T-helper 2 cell treated with Interferon-gamma antibody and Interleukin-4, amounts not matched to agents 5 μg/mL and 100 μg/mL, for 36 hours (primary cell): ENCODE measurements at places on chromosomes 6 and 20.

DNA sequence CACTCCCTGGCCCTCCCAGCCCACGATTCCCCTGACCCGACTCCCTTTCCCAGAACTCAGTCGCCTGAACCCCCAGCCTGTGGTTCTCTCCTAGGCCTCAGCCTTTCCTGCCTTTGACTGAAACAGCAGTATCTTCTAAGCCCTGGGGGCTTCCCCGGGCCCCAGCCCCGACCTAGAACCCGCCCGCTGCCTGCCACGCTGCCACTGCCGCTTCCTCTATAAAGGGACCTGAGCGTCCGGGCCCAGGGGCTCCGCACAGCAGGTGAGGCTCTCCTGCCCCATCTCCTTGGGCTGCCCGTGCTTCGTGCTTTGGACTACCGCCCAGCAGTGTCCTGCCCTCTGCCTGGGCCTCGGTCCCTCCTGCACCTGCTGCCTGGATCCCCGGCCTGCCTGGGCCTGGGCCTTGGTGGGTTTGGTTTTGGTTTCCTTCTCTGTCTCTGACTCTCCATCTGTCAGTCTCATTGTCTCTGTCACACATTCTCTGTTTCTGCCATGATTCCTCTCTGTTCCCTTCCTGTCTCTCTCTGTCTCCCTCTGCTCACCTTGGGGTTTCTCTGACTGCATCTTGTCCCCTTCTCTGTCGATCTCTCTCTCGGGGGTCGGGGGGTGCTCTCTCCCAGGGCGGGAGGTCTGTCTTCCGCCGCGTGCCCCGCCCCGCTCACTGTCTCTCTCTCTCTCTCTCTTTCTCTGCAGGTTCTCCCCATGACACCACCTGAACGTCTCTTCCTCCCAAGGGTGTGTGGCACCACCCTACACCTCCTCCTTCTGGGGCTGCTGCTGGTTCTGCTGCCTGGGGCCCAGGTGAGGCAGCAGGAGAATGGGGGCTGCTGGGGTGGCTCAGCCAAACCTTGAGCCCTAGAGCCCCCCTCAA is at the start of gene LTA:
Gene LTA, plus strand, starts transcription at position 249 of the 871 bp plus-strand sequence. Its CDS starts 454 bp downstream, at position 703.
- peak; percentile 79 for DNase-seq

- DNase-seq = peak; percentile 88
These were observed 3.1 kb downstream of the PLAGL2 start for GRCh38 chr20:32204205-32205109.

GRCh38 chr20:2750491-2751251 is 49.8 kb downstream of the CPXM1 start:
- no peak for DNase-seq

DNA sequence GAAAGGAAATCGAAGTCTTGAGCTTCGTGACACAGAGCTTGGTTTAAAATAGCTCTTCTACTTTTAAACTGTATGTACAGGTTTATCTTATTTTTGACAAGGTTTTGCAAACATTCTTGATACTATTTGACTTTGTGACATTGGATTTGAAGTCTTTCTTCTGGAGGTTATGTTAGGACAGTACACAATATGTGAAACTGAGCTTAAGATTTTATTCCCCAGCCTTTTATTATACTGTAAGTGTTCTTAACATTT is 95.2 kb upstream of the BTBD3 start:
- DNase-seq = no peak

DNA sequence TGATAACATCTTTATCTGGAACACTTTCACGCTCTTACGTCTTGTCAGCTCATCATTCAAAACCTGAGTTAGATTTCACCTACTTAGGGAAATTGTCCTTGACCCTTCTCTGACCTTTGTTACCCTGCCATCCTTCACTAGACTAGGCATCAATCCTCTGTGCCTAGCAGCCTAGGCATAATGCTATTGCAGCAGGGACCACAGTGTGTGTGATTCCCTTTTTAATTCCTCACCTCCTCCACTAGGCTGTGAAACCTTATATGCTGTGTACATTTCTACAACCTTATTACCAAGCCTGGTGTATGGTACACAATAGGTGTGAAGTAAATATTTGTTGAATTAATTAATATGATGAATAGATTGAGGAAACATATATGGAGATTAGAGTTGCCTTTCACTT is 66.7 kb upstream of the DEFB112 start:
- no peak for DNase-seq

- DNase-seq = no peak
These were observed 86.5 kb downstream of the ATRN start for GRCh38 chr20:3557237-3557785.

DNA sequence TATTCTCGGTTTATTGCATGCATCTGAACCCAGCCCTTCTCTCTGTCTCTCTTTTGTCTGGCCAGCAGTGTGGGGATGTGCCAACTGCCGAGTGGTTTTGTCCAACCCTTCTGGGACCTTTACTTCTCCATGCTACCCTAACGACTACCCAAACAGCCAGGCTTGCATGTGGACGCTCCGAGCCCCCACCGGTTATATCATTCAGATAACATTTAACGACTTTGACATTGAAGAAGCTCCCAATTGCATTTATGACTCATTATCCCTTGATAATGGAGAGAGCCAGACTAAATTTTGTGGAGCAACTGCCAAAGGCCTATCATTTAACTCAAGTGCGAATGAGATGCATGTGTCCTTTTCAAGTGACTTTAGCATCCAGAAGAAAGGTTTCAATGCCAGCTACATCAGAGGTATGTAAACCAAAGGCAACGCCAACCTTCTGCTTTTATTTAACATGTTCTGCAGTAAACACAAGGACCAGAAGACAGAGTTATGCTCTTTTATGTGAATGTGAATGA is 65.8 kb downstream of the ADGRG6 start:
- no peak for DNase-seq

DNA sequence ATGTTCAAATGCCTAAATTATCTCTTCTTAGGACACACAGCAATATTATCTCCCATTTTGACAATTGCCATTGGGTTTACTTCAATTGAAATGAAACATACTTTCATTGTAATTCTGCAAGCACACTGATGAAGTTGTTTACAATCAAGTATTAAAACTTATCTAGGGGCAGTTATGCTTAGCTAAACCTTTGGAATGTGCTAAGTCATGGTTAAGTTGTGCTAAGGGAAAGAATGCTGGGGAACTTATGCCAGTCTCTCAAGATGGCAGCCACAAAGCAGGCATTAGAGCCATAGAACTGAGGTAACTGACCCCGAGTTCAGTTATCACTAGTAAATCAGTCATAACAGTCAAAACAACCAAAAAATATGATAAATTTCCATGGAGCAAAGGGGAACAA is 59.1 kb upstream of the NT5E start:
- no peak for DNase-seq

- DNase-seq = no peak
These were observed 218.5 kb downstream of the LY86 start for GRCh38 chr6:6806844-6807518.

DNA sequence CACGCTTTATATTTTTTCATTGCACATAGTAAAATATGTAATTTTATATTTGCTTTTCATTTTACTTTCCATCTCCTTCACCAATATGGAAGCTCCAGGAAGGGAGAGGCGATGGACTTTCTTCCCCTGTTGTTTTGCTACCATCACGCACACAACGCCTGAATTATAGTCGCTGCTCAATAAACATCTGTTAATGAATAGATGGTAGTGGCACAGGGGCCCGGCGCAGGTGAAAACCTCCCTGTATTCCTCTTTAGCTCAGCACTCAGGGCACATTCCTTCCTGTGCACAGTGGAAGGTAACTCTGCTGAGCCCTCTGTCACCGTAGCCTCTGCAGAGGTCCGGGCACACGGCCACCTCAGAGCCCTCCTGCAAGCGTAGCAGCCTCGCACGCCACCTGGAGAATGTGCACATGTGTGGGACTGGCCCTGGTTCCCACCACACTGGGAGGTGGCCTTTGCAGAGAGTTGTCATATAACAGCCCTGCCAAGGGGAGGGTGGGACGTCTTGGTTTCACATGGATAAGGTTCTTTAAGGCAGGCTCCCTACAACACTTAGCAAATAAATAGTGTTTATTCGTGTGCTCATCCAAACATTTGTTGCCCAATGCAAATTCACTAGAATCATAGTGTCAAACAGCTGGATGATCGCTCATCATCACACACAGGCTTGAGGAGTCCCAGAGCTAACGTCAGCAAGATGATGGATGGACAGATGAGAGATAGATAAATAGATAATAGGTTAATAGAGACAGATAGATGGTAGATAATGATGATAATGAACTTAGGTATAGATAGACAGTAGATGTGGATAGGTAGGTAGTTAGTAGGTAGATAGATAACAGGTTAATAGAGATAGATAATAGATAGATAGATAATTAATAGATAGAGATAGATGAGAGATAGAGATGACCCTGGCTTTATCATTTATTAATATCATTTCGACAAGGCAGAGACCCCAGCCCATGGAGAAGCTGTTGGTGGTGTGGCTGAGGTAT is 32.3 kb upstream of the AFDN start:
- no peak for DNase-seq

GRCh38 chr6:25694366-25694765 is 42.4 kb downstream of the SCGN start:
- DNase-seq = no peak

GRCh38 chr6:111669326-111669725 is 63.6 kb upstream of the TRAF3IP2 start:
- DNase-seq = no peak

DNA sequence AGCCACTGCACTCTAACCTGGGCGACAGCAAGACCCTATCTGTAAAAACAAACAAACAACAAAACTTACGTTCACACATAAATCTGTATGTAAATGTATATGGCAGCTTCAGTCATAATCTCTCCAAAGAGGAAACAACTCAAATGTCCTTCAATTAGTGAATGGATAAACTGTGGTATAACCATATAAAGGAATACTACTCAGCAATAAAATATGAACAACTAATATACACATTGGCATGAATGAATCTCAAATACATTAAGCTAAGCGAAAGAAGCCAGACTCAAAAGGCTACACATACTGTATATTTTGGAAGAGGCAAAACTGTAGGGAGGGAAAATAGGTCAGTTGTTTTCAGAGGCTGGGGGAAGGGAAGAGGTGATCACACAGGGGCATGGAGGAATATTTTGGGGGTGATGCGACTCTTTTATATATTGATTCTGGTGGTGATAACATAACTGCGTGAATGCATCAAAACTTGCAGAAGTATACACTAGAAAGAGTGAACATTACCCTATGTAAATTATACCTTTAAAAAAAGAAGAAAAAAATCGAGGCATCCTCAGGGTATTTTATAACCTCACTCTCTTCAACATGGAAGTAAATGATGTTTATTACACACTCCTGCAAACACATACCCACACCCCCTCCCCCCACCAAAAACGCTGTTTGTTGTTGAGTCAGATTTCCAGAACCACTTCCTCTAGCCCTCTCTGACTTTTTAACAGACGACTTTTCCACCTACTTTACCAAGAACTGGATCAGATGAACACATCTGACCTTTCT is 115.2 kb upstream of the RNF24 start:
- peak; percentile 83 for DNase-seq

GRCh38 chr6:47027315-47027714 is 14.8 kb downstream of the ADGRF1 start:
- no peak for DNase-seq

DNA sequence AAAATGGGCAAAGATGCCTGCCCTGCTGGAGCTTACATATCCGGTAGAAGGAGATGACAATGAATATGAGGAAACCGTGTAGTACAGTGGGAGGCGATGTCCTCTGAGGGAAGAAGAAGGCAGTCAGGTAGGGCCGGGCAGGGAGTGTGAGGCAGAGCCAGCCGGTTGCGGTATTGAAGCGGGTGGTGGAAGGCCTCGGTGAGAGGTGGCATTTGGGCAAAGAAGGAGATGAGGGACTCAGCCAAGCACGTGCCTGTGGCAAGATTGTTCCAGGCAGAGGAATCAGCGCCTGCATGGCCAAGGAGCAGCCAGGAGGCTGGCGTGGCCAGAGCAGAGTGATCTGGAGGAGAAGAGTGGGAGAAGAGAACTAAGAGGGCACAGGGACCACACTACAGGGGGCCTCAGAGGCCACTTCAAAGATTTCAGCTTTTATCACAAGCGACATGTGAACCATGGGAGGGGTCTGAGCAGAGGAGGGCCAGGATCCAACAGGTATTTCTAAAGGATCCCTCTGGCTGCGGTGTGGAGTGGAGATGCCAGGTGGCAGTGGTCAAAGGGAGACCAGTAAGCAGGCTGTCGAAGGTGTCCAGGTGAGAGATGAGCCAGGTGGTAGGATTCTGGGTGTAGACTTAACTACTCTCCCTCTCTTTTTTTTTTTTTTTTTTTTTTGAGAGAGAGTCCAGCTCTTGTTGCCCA is 13.8 kb downstream of the MDFI start:
- DNase-seq = no peak

DNA sequence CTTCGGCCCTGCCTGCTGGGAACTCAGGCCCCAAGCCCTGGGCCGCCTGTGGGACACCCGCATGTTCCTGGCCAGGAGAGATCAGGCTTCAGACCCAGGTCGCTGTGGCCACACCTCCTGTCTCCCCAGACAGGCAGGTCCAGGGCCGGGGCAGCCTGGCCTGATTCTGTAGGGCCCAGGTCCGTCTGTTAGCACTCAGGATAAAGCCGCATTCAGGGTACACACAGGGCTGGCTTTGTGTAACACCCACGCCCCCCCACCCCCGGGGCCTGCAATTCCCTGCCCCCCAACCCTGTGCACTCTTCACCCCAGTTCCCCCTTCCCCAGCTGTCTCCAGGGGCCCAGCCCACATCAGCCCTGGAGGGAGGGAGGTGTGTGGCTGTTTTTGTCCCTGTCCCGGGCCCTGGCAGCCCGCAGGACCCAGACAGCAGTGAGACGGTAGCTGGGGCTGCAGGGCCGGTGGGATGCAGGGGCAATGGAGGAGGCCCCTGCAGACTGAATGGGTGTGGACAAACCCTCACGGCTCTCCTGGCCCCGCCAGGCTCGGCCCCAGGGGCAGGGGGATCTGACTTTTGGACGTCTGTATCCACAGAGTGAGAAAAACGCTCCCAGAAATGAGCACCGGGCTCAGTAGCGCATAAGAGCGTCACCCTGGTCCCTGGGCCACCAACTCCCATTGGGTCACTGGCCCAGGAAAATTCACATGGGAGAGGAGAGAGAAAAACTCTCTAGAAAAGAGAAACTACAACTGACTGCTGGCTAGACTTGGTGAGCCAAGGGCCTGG is 42.4 kb upstream of the ZBP1 start:
- no peak for DNase-seq

GRCh38 chr20:40860487-40860902 is 168.1 kb upstream of the TOP1 start:
- DNase-seq = no peak

- DNase-seq = no peak
These were observed 223.4 kb downstream of the FOXC1 start for GRCh38 chr6:1832844-1833787.

- DNase-seq = no peak
These were observed 45.8 kb downstream of the DOP1A start for GRCh38 chr6:83113258-83113657.
